Progenitor cell of endocrine pancreas (in vitro differentiated cells): ENCODE measurements at places on chromosomes 4 and X. TPM values are rescaled to one million over a fixed set of nuclear protein-coding genes. Genes with fewer than 3 reads are reported as not detected.

NLGN3 gene
- total RNA-seq, result 5.9 and 7.8 TPM in 2 replicates

CT45A5 gene
- total RNA-seq, result not detected in 2 replicates

DNA sequence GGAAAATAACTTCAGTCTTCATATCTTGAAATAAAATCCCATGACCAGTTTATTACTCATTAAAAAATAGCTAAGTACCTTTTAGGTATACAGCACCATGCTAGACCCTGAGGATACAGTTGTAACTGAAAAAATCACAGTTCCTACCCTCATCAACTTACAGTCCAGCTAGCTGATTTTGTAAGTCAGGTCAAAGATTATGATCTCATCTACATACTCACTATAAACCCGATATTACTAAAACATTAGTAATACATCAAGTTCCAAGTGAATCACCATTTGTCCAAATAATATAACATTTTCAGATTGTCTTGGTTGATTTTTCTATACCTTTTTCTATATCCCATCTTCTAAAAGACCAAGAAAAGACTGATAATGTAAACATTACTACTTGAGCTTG lies 333.9 kb downstream of the INPP4B start:
- no peak for DNase-seq

- DNase-seq, result no peak
These were observed 348.7 kb upstream of the HAND2 start for GRCh38 chr4:173878701-173879100.

DNA sequence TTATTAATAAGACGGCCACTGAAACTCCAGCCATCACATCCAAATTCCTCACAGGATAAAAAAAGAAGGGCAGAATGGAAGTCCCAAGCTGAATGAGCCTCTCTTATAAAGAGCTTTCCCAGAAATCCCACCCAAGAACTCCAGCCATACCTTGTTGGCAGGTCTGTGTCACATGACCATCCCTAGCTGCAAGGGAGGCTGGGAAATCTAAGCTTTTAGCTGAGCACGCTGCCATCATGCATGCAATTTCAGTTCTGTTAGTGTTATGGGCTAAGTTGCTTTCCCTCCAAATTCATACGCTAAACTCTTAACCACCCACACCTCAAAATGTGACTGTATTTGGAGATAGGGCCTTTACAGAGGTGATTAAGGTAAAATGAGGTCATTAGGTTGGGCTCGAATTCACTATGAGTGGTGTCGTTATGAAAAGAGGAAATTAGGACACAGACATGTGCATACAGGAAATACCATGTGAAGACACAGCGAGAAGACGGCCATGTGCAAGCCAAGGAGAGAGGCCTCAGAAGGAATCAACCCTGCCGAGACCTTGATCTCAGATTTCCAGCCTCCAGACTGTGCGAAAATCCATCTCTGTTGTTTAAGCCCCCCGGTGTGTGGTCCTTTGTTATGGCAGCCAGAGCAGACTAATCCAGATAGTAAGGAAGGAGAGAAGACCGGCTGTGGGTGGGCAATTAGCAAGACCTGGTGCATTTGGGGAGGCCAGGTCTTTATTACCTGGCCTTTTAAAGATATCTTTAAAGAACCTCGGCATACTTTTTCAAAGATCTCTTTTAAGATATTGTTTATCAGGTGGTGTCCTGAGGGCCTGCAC lies 317.6 kb downstream of the BCOR start:
- DNase-seq, result no peak

CXCL1 gene
- 2.7 and 3.6 TPM in 2 replicates for total RNA-seq

DNA sequence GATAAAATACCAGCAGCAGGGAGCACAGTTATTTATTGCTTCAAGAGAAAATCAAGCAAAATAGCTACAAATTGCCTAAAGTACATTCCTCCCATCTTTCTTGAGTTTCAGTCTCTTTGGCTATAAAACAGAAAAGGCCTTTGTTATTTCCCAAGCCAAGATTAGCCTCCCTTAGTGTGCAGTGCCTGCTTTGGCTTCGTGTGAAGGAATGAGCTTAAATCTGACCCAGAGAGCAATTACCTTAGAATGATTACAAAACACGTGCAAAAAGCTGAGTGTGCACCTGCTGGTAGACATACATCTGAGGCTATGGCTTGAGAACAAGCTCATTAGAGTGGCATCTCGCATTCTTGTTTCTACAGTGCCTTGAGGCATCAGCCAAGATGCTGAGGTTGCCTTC lies 250.8 kb downstream of the C4orf33 start:
- DNase-seq, result no peak

IBSP gene
- total RNA-seq, result not detected in 2 replicates

STBD1 gene
- 1.9 TPM in 2 replicates for total RNA-seq

GRCh38 chr4:184355111-184355604 lies 119.2 kb downstream of the IRF2 start:
- no peak for DNase-seq

DNA sequence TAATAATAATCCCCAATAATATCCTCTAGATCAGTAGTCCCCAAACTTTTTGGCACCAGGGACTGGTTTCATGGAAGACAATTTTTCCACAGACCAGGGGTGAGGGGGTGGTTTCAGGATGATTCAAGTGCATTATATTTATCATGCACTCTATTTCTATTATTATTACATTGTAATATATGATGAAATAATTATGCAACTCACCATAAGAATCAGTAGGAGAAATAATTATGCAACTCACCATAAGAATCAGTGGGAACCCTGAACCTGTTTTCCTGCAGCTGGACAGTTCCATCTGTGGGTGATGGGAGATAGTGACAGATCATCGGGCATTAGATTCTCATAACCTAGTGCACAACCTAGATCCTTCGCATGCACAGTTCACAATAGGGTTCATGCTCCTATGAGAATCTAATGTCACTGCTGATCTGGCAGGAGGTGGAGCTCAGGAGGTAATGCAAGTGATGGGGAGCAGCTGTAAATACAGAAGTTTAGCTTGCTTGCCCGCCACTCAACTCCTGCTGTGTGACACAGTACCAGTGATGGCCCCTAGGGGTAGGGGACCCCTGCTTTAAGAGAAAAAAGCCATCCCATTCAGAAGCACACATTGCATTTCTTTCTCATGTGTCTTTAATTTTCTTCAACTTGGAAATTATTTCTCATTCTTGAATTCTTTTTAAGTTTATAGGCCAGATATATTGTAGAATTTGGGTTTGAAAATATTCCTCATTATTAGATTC lies 16.0 kb upstream of the SH3RF1 start:
- DNase-seq, result no peak

GK2 gene
- not detected in 2 replicates for total RNA-seq

GRCh38 chrX:68694435-68695205 lies 47.2 kb downstream of the STARD8 start:
- no peak for DNase-seq

DNA sequence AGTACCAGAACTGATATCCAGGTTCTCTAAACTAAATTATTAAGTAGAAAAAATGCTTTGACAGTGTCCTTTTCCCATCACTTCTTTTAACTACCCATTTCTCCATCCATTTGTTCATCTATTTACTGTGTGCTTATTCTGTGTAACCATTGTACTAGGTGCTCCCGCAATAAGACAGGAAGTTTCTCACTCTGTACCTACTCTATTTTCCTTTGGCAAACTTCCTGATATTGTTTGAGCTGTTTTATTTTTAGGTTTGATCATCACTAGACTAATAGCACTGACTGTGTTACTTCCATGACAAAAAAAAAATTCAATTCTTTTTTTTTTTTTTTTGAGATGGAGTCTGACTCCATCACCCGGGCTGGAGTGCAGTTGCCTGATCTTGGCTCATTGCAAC lies 102.5 kb upstream of the CASK start:
- no peak for DNase-seq

GRCh38 chr4:14562901-14563300 lies 439.4 kb upstream of the CPEB2 start:
- DNase-seq, result no peak

CXCL8 gene
- total RNA-seq, result 0.84 and 1.1 TPM in 2 replicates

GRCh38 chrX:136262243-136262642 lies 11.0 kb upstream of the MAP7D3 start:
- DNase-seq, result no peak

MOB1B gene
- 46.5 and 47.4 TPM in 2 replicates for total RNA-seq

GRCh38 chr4:178633263-178633662 lies 1191.0 kb upstream of the AGA start:
- no peak for DNase-seq

GPR50 gene
- total RNA-seq, result 0.29 and 0.64 TPM in 2 replicates

GRCh38 chr4:169245061-169245460 lies 25.7 kb downstream of the SH3RF1 start:
- DNase-seq, result no peak

GRCh38 chrX:116142976-116143375 lies 27.6 kb upstream of the AGTR2 start:
- no peak for DNase-seq

GRCh38 chr4:186144946-186145569 lies 40.6 kb downstream of the FAM149A start:
- DNase-seq, result peak; percentile 46

ZNF630 gene
- total RNA-seq, result 2.7 and 3.0 TPM in 2 replicates

DNA sequence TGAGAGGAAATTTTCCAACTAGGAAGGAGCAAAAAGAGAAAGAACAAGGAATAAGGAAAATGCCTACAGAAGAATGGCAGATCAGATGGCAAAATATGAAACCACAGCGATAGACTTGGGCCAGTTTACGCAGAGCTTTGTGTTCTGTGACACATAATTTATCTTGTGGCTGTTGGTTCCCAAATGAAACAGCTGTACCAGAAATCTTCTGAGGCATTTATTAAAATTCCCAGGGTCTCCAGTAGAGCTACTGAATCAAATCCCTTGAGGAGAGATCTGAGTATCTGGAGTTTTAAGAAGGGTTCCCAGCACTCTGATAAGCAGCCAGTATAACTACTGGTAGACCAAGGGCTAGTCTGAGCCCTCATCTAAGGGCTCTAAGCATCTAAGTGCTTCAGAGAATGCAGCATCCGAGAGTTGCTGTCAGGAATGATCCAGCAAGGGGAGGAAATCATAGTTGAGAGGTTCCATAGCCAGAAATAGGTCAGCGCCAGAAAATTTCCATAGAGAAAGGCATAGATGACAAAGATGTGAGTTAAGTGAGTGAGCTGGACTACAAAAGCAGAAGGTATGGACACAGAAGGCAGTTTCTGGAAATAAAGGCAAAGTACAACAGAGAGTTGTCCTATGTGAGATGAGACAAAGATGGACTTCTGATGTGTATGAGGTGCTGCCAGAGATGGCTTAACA lies 46.3 kb upstream of the FAM241A start:
- no peak for DNase-seq

- no peak for DNase-seq
These were observed 139.7 kb upstream of the PSAPL1 start for GRCh38 chr4:7574287-7575014.

- DNase-seq, result no peak
These were observed 22.9 kb downstream of the OTOP1 start for GRCh38 chr4:4203688-4204400.

AMBN gene
- not detected in 2 replicates for total RNA-seq

GRCh38 chr4:102825261-102826091 lies 1.9 kb downstream of the UBE2D3 start:
- DNase-seq, result no peak

DNA sequence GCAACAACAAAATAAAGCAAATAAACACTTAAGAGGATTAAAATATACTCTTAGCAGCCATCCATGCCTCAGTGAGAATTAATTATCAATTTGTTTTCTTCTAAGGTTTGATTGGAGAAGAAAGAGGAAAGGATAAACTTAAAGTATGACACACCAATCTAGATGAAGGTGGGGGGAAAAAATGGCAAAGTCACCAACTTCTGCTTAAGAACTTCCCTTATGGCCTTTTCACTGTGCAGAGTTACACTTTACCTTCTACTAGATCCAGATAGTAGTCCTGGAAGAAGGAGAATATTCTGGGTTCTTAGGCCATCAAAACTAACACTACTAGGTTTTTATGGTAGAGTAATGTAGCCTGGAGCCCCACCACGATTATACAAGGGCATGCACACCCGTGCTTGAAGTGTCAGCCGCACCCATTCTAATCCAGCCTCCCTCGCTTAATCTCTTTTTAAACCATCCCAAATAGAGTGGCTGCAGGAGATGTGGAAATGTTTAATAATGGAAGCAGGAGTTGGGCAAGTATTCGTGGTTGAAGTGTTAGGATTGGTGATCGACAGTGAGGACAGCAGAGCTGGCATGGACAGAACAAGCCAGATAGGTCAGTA lies 14.1 kb downstream of the ENPEP start:
- DNase-seq, result no peak

RBMXL3 gene
- not detected in 2 replicates for total RNA-seq

DNA sequence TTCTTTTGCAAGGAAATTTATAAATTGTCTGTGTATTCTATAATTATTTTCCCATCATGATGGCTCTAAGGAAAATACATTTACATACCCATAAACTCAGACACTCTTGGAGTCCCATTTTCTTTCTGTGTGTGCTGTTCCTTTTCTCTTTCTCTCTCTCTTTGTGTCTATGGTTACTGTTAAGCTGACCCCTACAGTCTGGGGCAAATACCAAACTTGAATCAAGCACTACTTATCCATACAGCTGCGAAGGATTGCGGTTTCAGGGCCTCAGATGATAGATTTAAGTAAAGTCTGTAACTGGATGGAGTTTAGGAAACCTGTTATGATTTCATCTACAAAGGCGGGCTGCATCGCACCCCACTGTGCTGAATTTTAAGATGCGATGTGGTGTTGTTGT lies 150.2 kb downstream of the SHROOM3 start:
- DNase-seq, result no peak

GRCh38 chrX:129427267-129427666 lies 96.0 kb downstream of the SMARCA1 start:
- DNase-seq, result no peak

- DNase-seq, result no peak
These were observed 3.0 kb downstream of the GIMD1 start for GRCh38 chr4:106365613-106366012.

DNA sequence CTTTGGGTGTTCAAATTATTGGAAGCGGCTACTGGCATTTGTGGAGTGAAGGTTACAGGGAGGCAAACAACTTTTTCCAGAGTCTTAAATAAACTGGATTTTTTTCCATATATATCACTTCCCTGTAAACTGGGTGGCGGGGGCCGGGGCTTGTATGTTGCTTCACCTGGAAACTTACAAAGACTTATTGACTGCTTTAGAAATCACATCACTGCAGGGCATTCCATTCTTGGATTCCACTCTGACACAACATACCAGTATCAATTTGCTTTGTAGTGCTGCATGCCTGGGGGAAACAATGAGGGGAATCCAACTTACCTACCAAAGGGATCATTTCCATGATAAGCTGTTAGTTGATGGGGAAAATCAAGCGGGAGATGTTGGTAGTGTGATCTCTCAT lies 21.7 kb upstream of the FAM156A start:
- DNase-seq, result no peak

DNA sequence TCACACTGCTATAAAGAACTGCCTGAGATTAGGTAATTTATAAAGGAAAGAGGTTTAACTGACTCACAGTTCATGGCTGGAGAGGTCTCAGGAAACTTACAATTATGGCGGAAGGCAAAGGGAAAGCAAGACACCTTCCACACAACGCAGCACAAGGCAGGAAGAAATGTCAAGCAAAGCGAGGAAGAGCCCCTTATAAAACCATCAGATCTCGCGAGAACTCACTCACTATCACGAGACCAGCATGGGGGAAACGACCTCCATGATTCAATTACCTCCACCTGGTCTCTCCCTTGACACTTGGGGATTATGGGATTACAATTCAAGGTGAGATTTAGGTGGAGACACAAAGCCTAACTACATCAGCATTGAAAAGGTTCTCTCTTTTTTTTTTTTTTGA lies 39.6 kb downstream of the PALLD start:
- DNase-seq, result no peak

SLC26A1 gene
- 2.6 and 3.3 TPM in 2 replicates for total RNA-seq
